NCI-H526 treated with DMSO at 0.1 percent for 48 hours (cell line): ENCODE measurements at places on chromosomes 7 and 10.

GRCh38 chr7:139293534-139293933 is 47.6 kb upstream of the FMC1 start:
- no peak for DNase-seq

GRCh38 chr10:45376371-45376801 is 2.4 kb downstream of the ALOX5 start:
- DNase-seq = no peak

DNA sequence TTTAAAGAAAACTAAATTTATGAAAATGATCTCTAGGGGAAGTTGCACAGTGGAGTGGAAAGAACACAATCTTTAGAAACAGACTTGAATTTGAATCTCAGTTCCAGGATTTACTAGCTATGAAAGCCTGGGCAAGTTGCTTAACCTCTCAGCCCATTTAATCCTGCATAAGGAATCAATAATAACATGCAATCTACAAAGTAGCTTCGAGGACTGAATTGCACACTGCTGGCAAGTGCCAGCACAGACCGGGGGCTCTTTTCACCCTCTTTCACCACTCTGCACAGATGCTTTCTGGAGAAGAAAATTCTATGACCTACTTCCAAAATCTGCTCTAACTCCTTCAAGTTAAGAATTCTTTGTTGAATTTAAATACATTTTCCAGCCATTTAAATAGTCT is 63.4 kb upstream of the ANK3 start:
- no peak for DNase-seq

- DNase-seq = no peak
Measured at GRCh38 chr7:516606-517456, 2.8 kb downstream of the PDGFA start.

GRCh38 chr10:21372651-21373410 is 152.7 kb downstream of the SKIDA1 start:
- no peak for DNase-seq

DNA sequence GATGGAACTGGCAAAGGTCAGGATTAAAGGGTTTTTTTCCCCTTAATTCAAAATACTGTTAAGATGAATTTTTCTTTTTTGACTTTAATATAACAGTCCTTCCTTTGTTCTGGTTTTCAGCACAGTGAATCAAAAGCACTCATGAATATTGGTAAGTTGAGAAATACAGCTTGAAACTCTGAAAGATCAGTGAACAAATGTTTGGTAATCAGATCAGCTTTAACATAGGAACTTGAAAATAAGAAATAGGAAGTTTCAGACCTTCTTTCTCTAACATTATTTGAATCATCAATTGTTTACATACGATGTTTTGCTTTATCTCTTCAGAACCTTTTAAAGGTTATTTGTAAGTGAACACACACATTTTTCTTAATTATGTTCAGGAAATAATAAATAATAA is 90.5 kb downstream of the SGMS1 start:
- DNase-seq = no peak

- no peak for DNase-seq
Measured at GRCh38 chr10:79246209-79246581, 101.1 kb upstream of the PPIF start.

DNA sequence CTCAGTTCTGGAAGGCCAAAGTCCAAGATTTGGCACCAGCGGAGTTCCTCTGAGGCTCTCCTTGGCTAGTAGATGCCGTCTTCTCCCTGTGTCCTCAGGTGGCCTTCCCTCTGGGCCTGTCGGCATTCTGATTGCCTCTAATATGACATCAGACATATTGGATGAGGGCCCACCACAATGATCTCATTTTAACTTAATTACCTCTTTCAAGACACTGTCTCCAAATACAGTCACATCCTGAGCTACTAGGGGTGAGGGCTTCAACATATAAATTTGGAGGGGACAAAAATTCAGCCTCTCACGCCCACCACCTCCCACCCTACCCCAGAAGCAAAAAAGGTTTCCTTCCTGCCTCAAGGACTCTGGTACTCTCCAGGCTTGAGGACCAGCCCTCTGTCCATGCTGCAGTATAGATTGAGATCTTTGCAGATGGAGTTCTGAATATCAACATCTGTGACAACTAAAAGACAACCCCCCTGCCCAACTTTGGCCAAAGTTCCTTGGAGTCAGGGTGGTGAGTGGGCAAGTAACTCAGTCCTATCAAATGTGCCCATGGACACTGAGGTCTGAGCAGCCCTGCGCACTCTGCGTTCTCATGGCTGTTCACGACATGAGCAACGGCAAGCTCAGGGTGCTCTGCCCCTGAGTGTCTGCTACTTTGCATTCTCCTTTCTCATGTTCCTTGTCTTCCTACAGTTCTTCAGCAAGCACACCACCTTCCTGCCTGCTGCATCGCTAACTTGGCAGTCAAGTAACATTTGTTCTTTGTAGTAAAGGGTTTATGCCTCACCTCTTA is 11.5 kb downstream of the TMEM176B start:
- no peak for DNase-seq

DNA sequence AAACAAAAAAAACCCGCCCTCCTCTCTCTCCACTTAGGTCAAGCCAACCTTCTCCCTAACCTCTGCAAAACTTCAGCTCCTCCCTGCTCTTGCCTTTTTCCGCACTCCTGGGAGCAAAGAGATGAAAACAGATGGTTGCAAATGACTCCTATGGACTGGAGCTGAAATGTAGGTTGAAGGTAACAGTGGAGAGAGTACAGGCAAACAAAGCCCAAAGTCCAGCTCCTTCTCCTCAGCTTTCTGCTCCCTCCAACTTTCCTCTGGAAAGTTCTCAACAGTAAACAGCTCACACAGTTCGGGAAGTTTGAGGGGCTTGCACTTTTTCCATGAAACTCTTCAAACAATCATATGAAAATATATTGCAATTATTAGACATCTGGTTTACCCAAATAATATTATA is 90.3 kb downstream of the SLC37A3 start:
- DNase-seq = no peak

DNA sequence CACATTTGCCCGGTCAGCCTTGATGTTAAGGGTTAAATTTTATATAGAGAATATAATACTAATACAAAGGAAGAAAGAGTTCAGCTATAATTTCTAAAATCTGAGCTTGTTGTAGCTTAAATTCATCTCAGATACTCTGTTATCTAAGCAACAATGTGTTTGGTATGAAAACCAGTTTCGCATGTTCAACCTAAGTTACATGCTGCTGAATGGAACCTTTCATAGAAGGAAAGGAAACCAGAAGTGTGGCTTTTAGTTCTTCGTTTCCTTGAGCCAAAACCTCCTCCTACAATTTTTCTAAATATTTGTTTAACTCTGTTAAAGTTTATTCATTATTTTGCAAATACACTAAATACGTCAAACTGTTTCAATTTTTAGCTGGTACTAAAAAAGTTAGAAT is 18.5 kb downstream of the AGR2 start:
- DNase-seq = no peak

DNA sequence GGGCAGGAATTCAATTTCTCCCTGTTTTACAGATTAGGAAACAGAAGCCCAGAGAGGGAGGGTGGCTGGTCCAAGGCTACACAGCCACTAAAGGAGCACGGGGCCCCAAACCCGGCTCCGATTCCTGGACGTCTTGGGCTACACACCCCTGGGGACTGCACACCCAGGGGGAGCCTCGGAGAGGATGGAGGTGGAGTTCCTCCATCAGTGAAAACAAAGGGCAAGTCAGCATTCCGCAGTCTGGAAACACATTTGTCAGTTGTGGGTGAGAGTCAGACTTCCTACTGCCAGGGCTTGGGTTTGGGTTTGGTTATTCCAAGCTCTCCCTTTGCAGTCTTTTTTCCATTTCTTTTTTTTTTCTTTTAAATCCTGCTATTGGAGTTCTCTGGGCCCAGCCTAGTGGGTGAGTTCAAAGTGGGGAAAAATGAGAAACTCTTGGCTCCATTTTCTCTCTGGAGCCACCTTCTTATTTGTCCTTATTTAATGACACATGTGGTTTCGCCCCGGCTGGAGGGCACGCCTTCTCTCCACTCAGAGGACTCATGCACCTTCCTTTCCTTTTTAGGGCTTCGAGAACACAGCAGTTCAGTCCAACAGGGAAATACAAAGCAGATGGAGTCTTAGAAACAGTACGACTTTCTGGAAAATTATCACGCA is 59.9 kb upstream of the AQP1 start:
- no peak for DNase-seq

DNA sequence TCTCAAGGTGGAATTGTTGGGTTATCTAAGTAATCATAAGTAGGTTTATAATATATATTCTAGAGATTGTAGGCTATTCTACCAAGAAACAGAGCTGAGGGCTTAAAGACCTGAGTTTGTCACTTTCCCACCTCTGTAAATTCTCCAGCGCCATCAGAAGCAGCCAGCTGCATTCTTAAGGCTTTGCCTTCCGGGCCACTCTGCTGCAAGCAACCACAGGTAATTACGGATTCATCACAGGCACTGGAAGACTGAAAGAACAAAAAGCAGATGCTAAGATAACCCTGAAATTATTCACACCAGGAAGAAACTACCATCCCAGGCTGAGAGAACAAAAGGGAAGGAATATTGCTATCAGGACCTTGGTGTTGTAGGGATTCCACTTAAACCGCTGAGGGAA is 137.8 kb upstream of the JCAD start:
- no peak for DNase-seq
